ENCODE measurements at places on chromosomes 12 and 14.

- no peak for DNase-seq
Measured at GRCh38 chr12:100484891-100485471, 11.3 kb downstream of the NR1H4 start.

DNA sequence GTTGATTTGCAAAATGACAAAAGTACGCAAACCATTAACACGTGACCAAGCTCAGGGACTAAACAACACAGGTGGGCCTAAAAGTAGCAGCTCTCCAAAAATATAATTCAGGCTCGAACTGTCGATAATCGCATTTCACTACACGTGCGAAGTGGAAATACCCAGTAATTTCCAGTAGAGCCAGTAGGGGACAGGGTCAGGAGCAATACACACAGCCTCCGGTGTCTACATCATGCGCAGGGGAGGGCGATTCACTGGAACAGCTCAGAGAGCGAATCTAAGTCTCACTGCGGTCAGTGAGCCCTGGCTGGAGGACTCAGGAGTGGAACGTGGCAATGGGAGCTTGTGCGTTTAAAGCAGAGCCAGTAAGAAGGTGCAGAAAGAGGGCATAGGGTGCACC, 40.4 kb downstream of the SETD3 start:
- DNase-seq, result no peak

- DNase-seq, result no peak
Measured at GRCh38 chr12:89239534-89239933, 112.8 kb downstream of the DUSP6 start.

DNA sequence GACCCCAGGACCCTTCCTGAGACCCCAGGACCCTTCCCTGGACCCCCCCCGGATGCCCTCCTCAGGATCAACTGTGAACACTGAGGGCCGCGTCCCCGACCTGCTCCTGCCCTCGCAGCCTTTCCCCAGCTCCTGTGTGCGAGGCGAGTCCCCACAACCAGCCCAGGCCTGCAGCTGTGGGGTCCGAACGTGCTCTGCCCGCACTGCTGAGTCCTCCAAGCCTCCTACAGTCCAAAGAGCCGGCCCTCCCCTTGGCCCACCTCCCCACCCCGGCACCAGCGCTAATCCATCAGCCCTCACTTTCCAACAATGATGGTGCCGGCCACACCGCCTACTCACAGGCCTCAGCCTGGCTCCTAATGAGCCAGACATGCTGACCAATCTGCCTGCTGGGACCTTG, 26.2 kb upstream of the ANKLE2 start:
- DNase-seq, result no peak

- no peak for DNase-seq
Measured at GRCh38 chr14:73997108-73997943, 21.8 kb downstream of the ENTPD5 start.

DNA sequence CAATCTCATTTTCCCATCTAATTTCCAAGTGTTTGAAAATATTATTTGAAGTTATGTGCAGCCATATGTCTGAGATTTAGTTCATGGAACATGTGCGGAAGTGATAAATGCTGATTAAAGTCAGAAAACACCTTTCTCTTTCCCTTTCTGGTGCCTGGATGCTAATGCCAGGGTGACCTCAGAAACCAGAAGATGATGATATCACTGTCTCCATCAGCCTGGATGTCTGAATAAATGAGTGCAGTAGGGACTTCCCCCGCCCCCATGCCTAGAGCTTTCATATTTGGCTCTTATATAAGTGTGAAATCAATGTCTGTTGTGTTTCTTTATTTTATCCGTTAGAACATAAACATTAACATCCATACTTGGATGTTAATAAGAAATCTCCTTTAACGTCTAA, 261.9 kb upstream of the LRIG3 start:
- DNase-seq, result peak; percentile 50

DNA sequence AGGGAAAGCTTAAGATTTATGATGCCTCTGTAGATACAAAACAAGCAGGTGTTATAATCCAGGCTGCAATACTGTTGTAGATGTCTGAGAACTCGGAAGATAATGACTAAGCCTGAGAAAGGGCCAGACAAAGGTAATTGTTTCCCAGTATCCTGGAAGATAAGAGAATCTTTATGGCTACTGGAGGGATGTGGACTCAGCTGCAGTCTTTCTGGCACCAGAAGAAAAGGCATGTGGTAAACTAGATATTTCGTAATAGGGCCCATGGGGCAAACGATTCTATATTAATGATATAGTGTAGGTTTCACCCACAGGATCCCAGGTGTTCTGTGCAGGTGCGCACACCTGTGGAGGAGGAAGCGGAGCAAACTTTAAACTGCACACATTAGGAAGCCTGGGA, 9.2 kb upstream of the APOLD1 start:
- no peak for DNase-seq

- no peak for DNase-seq
Measured at GRCh38 chr12:15522574-15523187, 200.4 kb downstream of the PTPRO start.

GRCh38 chr12:29741342-29742241, 42.1 kb downstream of the TMTC1 start:
- DNase-seq, result no peak

Data from stimulated activated naive CD8-positive, alpha-beta T cell treated with anti-CD3 and anti-CD28 coated beads, Interleukin-15, amount 100 ng/mL, for 72 hours (primary cell).